ENCODE measurements at places on chromosomes 6 and 20.
A peak's percentile ranks its signal among the peaks of the same experiment; 100 is the strongest.

GRCh38 chr6:91613481-91613880 is 1026.6 kb upstream of the MAP3K7 start:
- no peak for DNase-seq

- no peak for DNase-seq
These were observed 30.2 kb downstream of the TMX4 start for GRCh38 chr20:7989379-7989778.

GRCh38 chr6:90388395-90388794 is 91.8 kb upstream of the BACH2 start:
- DNase-seq = no peak

GRCh38 chr6:160882791-160883279 is 108.7 kb upstream of the MAP3K4 start:
- DNase-seq = peak; percentile 16

- DNase-seq = no peak
These were observed 161.3 kb downstream of the THBS2 start for GRCh38 chr6:169092375-169092774.

DNA sequence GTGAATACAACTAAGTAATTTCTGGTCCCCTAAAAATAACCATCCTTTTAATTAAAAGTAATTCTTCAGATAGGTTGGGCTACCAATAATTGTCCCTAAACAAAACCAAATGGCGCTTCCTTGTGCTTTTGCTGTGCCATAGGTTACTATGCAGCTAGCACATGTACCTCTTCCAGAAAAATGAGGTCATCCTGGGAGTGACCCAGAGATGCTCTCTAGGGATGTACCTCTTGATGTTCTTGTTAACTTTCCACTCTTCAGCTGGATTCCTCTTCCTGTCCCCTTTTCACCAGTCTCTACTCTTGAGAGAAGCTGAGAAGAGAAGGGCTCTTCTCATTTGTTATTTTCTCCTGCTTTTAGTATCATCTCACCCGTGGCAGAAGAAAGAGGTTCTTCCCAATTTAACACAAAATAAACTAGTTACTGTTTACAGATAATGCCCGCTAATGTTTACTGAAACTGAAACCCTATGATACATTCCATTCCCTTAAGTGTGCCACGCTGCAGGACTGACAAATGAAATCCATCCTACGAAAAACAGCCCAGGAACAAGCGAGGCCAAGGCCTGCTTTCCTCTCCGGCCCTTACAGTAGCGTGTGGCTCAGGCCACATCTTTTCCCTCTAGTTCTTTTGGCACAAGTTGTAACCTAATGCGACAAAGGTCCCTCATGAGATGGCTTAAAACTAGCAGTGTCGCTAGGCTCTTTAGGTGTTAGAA is 24.2 kb downstream of the MRS2 start:
- no peak for DNase-seq

GRCh38 chr20:47862574-47863240 is 77.4 kb upstream of the SULF2 start:
- no peak for DNase-seq

DNA sequence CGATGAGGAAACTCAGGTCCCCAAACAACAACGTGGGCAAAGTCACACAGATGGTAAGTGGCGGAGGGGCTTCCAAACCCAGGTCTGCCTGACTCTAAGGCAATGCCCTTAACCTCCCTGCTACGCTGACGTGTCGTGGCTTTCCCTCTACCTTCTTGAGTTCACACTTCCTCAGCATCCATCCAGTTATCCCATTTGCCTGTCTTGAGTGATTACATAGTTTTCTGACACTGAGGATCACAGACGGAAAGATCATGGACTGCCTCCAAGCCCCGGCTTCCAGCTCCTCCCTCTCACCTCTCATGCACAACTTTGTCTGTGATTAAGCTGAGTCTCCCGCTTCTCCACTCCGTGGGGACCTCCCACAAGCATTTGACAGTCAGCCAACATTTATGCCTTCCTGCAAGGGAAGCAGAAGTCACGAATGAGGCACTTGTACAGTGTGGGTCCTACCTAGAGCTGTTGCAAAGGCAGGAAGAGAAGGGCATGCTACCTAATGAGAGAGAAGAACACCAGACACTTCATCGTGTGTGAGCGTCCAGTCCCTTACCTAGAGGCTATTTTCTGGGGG is 33.8 kb downstream of the TBC1D7 start:
- no peak for DNase-seq
